ENCODE measurements at places on chromosomes 6 and 20.

DNA sequence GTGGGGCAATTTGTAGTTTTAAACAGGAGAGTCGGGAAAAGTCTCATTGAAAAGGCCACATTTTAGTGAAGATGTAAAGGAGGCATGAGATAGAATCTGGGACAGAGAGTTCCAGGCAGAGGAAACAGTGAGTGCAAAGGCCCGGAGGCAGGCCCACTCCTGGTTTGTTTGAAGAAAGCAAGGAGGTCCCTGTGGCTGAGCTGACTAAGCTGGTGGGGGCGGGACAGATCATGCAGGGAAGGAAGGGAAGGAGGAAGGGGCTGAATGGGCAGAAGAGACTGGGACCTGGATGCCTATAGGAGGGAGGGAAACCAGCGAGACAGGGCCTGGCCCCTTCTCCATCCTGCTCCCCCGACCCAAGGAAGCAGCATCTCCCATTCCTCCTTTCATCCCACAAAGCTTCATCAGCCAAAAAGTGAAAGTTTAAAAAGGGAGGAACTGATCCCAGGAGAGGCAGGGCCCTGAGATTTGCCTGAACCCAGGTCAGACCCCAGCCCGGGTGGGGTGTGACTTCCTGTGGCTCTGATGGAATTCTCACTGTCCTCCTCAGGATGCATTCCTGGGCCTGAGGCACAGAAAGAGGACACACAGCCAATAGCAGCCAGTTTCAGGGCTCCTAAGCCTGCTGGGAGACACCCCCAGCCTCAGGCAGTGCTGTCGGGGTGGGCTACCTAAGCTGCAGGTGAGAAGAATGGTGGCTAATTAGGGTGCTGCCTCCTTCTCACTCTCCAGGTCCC is 54.2 kb upstream of the SIRPA start:
- DNase-seq: no peak

DNA sequence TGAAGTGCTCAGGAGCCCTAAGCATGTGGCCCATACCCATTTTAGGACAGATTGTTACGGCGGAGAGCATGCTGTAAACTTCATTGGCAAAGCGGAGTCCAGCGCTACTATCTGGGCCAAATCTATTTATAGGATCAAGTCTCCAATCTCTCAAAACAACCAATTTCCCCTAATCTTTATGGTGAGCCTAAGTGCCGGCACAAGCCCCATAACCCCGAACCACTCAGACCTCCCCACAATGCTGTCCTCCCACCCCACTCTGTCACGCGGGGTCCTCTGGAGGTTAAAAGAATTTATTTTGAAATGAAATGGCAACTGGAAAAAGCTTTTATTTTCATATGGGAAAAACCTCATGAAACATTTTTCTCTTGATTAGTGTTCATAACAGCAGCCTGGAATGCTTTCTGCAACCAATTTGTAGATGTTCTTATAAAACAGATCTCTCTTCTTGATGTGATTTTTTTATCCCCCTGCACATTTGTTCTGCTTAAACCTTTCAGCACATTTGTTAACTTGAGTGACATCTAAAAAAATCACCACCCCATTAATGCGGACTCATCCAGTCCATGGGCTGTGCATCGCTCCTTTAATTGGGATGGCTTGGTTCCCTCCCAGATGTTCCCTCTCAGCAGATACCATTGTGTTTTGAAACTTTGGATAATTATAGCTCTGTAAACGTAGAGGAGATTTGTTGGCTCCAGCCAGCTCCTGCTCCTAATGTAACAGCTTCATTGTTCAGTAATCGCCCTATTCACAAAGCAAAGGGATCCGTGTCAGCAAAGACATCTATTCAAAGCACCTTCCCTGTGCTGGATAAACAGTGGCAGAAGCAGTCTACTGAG is 323.6 kb downstream of the CD83 start:
- no peak for DNase-seq

GRCh38 chr20:63442100-63442493 is 30.4 kb downstream of the KCNQ2 start:
- DNase-seq: peak; percentile 67

DNA sequence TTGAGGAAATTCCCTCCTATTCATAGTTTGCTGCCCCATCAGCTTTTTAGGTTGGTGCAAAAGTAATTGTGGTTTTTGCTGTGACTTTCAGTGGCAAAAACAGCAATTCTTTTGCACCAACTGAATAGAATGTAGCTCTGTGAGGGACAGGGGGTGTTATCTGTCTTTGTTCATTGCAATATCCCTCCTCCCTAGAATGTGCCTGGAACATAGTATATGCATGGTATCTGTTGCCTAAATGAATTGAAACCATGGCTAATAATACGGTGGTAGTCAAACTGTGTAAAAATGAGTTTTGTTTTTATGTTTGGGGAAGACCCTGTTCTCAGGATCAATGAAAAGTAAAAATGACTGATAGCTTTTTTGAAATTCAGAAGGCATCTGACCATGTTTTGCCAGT is 45.1 kb downstream of the SCAND1 start:
- DNase-seq: no peak

DNA sequence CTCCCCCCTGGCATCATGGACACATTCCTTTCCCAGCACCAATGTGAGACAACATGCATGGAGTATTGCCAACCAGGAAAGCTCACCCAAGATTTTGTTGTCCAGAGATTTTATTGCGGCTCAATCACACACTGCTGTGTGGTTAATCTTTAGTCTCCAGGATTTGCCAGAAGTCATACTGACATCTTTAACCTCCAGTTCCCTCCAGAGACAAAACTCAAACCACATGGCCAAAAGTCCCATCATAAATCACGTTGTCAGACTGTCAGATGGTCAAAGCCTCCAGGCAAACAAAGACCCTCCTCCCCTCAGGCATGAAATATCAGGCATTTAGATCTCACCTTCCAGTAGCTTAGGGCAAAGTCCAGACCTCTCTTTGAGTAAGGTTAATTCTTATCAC is 97.3 kb upstream of the OPRM1 start:
- no peak for DNase-seq

DNA sequence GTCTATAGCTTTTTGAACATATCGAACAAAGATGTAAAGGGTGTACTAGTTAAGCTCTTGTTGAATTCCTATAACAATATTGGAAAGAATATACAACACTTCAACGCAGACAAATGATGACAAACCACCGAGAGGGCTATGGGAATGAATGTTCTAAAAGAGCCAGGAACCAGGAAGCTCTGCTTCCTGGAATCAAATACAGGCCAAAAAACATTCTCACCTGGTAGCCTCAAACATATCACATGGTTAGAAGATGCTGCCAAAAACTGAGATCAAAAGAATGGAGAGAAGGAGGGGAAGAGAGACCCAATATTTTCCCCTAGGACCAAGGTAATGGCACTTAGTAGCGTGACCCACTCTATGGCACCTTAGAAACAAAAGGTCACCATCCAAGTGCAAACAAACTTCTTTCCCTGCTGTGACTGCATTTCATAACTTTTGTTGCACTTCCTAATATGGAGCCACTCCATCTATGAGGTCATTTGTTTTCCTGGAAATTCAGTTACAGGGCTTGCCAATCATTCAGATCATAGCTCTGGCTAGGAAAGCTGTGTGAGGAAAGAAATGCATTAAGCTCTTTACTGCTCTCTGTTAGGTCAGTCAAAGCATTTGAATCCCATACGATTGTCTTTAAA is 199.2 kb upstream of the NT5E start:
- no peak for DNase-seq

DNA sequence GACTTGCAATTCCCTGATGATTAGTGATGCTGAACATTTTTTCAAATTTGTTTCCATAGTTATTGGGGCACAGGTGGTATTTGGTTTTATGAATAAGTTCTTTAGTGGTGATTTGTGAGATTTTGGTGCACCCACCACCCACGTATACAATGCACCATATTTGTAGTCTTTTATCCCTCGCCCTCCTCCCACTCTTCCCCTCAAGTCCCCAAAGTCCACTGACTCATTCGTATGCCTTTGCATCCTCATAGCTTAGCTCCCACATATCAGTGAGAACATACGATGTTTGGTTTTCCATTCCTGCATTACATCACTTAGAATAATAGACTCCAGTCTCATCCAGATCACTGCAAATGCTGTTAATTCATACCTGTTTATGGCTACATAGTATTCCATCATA is 167.3 kb downstream of the MYLK4 start:
- DNase-seq: no peak

DNA sequence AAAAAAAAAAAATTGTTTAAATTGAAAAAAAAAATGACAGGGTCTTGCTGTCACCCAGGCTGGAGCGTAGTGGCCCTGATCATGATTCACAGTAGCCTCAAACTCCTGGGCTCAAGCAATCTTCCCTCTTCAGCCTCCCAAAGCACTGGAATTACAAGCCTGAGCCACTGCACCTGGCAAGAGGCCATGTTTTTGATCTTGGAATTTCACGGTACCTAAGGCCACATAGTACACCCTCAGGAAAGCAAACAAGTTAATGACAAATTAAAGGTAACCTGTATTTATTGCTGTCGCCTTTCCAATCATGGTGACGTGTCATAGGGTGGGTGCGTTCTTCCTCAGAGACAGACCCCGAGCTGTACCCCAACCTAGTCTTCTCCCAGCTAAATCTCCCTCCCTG is 79.2 kb downstream of the LINC00237 start:
- DNase-seq: no peak

GRCh38 chr6:135170849-135171248 is 10.3 kb upstream of the MYB start:
- no peak for DNase-seq

- no peak for DNase-seq
Measured at GRCh38 chr6:41900861-41901260, 5.7 kb upstream of the USP49 start.

GRCh38 chr20:42391807-42392206 is 773.6 kb upstream of the CHD6 start:
- DNase-seq: no peak

DNA sequence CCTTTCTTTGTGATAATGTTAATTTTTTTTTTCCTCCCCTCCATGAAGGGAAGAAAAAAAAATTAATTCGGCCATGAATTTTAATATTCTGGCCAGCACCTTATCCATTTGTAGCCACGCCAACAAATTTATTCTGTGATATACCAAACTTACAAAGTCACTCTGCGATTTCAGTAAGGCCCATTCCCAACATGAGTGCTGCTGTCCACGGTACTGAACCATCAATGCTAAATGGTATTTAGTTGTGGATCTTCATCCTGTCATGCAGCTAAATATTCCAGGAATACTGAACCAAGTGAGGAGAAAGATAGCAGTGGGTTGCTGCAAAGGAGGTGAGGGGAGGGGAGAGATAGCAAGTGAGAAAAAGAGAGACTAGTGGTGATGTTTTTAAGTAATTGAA is 19.5 kb upstream of the RSPH4A start:
- DNase-seq: no peak

GRCh38 chr6:45187836-45188235 is 140.3 kb upstream of the RUNX2 start:
- no peak for DNase-seq

GRCh38 chr6:72974276-72974675 is 251.0 kb downstream of the KHDC1L start:
- DNase-seq: no peak

DNA sequence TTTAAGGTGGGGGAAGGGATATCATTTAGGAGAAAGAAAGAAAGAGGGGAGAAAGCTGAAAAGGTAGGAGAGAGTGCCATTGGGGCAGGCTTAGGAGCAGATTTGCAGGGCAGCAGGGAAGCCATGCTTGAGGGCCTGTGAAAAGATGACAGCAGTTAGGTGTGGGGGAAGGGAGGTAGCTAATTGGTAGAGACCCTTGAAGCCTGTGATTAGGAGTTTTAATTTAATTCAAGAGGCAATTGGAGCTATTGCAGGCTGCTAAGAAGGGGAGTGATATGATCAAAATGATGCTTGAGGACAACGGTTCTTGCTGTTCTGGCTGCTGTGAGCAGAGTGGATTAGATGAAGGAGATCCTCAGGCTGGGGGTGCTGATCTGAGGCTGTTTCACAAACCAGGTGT is 24.5 kb upstream of the SEC63 start:
- no peak for DNase-seq

- DNase-seq: no peak
Measured at GRCh38 chr6:120248451-120248850, 898.9 kb upstream of the MAN1A1 start.

DNA sequence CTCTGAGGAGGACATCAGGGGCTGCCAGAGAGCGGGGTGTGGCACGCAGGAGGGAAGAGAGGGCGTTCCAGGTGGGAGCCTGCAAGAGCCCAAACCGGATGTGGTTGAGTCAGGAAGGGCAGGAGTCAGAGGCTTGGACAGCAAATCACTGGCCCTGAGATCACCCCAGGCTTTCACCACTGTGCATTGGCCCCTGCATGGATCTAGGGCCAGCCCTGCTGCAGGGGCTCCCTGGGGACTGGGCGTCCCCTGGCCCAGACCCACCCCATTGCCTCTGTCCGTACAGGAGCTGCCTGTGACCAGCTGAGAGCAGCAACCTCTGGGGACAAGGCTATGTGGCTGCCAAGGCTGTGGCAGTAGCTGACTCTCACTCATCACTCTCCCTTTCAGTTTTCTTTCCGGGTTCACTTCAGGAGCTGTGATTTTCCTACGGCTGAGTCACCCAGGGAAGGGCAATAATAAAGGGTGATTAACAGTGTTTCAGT is 33.9 kb downstream of the KCNK17 start:
- no peak for DNase-seq

DNA sequence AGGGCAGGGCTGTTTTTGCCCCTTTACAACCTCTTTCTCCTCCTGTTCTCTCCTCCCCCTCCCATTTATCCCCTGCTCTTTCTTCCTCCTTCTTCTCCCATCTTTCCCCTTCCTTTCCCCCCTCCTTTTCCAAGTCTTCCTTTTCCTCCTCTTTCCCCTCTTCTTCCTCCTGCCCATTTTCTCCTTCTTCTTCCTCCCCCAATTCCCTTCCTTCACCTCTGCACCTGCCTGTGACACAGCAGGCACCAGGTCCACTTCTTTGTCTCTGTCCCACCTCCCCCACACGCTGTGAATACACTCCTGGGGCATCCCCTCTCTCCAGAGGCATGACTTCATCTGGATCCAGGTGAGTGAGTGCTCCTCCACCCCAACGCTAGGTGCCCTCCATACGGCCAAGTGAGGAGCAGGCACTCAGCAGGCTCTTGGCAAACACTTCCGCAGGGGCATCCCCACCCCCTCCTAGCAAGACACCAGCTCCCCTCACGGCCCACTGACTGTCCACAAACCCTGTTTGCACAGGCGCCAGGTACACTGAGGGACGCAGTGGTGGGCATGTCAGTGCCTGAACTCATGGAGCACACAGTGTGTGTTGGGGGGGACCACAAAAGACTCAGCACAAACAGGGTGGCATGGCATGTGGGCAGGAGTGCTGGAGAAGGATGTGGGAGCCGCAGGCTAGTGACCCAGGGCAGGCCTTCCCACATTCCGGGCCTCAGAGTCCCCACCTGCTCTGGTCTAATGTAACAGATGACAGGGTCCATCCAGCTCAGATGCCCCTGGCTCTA is 10.7 kb upstream of the TLDC2 start:
- no peak for DNase-seq
